ENCODE measurements at places on chromosomes 2 and 18.

DNA sequence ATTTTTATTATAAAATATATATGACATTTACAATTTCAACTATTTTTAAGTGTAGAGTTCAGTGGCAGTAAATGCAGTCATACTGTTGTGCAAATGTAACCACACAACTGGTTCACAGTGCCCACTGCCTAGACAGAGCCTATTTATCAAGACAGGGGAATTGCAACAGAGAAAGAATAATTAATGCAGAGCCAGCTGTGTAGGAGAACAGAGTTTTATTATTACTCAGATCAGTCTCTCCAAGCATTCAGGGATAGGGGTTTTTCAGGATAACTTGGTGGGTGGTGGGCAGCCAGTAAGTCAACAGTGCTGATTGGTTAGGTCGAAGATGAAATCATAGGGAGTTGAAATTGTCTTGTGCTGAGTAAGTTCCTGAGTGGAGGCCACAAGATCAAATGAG is 200.3 kb downstream of the NYAP2 start:
- no peak overlapping the region for H3K27ac ChIP-seq
- H3K27me3 ChIP-seq: no peaks in the 10 kb centered on the region
- H3K4me3 ChIP-seq: no peak overlapping the region
- no peaks in the 10 kb centered on the region for H3K36me3 ChIP-seq

DNA sequence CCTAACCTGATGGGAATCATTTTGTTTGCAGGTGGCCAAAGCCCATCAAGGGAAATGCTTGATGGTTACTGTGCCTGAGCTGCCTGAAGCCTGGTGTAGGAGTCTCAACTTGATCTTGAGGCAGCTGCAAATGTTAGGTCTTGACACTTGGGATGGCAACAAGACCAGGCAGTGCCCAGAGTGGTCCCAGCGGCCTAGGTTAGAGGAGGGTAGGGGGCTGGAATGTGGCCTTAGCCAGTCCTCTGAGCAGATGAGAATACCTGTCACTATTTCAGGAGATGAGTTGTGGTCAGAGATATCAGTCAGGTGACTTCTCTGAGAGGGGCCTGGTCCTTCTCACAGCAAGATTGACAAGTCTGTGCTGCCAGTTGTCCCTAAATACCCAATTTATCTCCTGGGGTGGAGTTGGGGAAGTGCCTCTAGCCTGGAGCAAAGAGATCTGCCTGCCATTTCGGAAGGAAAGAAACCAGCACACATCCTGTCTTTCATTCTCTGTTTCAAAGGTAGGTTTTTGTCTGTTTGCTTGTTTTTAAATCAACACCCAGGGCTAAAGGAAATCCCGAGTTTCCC is 13.4 kb downstream of the SPTBN1 start:
- no peak for DNase-seq
- H3K4me1 ChIP-seq: no peaks in the 10 kb centered on the region
- no peak overlapping the region for H3K4me3 ChIP-seq
- H3K27ac ChIP-seq: no peak overlapping the region

DNA sequence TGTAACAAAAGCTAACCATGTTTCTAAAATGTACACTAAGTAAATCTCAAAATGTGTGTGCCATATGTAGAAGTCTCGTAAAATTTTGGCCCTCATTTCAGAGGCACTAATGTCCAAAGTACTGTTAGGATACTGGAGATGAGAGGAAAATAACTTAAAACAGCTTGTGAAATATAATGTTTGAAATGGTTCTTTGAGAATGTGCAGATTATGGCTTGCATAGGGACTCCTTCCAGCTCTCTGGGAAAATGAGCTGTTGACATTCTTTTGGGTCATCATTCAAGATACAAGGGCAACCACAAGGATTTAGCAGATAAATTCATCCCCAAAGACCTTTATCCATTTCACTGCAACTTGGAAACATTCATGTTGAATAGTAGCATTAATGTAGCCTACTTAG is 38.1 kb upstream of the OTX1 start:
- no peaks in the 10 kb centered on the region for H3K36me3 ChIP-seq
- H3K27me3 ChIP-seq: no peaks in the 10 kb centered on the region
- no peak overlapping the region for H3K27ac ChIP-seq
- H3K4me3 ChIP-seq: no peak overlapping the region

- H3K4me3 ChIP-seq: peak overlapping the region; percentile 60
- no peaks in the 10 kb centered on the region for H3K36me3 ChIP-seq
- DNase-seq: peak; percentile 70
Observed at GRCh38 chr2:241540771-241541561, 17.6 kb upstream of the BOK start.

- H3K27ac ChIP-seq: peak overlapping the region; percentile 2
- peaks cover 4% of the 10 kb centered on the region for H3K27me3 ChIP-seq
- H3K36me3 ChIP-seq: no peaks in the 10 kb centered on the region
- peak overlapping the region; percentile 55 for H3K4me3 ChIP-seq
- DNase-seq: peak; percentile 70
- H3K4me1 ChIP-seq: peaks cover 37% of the 10 kb centered on the region
Observed at GRCh38 chr2:65397122-65397521, 35.3 kb downstream of the SPRED2 start.
